ENCODE measurements at places on chromosomes 3 and 15. TPM values are rescaled to one million over a fixed set of nuclear protein-coding genes. Genes with fewer than 3 reads are reported as not detected.

SI gene
- not detected for total RNA-seq

STRC gene
- under 0.01 TPM for total RNA-seq

TP63 gene
- total RNA-seq, result not detected

ANKUB1 gene
- total RNA-seq, result not detected

RAP2B gene
- total RNA-seq, result 38.8 TPM

ATP6V1A gene
- 89.1 TPM for total RNA-seq

ARPP19 gene
- total RNA-seq, result 43.6 TPM

CD96 gene
- 0.08 TPM for total RNA-seq

HTR3E gene
- total RNA-seq, result not detected

MUC13 gene
- not detected for total RNA-seq

GRAMD2A gene
- total RNA-seq, result 0.08 TPM

GOLGA8Q gene
- 1.1 TPM for total RNA-seq

DCUN1D1 gene
- total RNA-seq, result 21.3 TPM

UBA5 gene
- total RNA-seq, result 28.4 TPM

ACSBG1 gene
- total RNA-seq, result under 0.01 TPM

PLSCR5 gene
- total RNA-seq, result not detected

LRRIQ4 gene
- not detected for total RNA-seq

IREB2 gene
- total RNA-seq, result 15.9 TPM

MASP1 gene
- total RNA-seq, result 20.2 TPM

NUP210 gene
- total RNA-seq, result not detected
